ENCODE measurements at places on chromosomes 16 and 17.

DNA sequence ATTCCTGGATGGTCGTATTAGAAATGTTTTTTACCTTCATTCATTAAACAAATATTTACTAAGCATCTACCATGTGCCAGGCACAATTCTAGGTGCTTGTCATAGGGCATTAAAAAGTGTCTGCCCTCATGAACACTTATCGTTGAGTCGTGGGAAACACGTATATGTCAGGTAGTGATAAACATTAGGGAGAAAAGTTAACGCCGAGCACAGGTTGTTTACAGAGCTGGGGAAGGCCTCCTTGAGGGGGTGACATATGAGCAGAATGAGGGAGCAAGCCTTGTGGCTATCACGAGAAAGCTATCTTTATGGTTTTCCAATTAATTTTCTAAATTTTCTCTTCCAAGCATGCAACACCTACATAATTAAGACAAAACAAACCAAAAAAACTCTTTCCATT lies 985 bp upstream of the ZNF213 start:
- peak overlapping the region; percentile 73 for H3K4me3 ChIP-seq
- peak overlapping the region; percentile 82 for H3K27ac ChIP-seq
- H3K4me1 ChIP-seq: peaks cover 7% of the 10 kb centered on the region
- no peaks in the 10 kb centered on the region for H3K27me3 ChIP-seq
- peaks cover 6% of the 10 kb centered on the region for H3K36me3 ChIP-seq
- no peak for DNase-seq

DNA sequence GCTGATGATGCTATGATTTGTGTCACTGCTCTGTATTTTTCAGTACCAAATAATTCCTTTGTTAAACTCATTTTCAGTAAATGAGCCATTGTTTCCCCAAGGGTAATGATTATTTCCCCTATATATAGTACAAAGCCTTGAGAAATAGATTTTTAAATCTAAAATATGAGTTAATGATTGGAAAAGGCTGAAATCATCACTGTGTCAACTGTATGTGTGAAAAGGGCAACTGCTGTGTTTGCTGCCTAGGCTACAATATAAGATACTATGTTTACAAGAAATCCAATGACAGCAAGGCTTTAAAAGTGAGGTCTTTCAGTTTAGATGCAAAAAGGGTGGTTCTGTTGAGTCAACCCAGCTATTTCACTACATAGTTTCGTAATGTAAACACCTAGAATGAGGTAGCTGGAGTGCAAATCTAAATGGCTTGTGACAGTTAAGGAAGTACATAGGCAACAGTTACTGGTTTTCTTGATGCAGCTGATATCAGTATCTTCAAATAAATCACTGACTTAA lies 15.3 kb downstream of the NLK start:
- peak; percentile 83 for DNase-seq
- H3K27me3 ChIP-seq: no peaks in the 10 kb centered on the region
- H3K4me1 ChIP-seq: peaks cover 11% of the 10 kb centered on the region
- H3K4me3 ChIP-seq: no peak overlapping the region
- no peak overlapping the region for H3K27ac ChIP-seq

- H3K27ac ChIP-seq: no peak overlapping the region
- no peaks in the 10 kb centered on the region for H3K27me3 ChIP-seq
- H3K4me3 ChIP-seq: no peak overlapping the region
- peaks cover 4% of the 10 kb centered on the region for H3K36me3 ChIP-seq
- no peaks in the 10 kb centered on the region for H3K4me1 ChIP-seq
Observed at GRCh38 chr17:74812109-74813009, 36.2 kb upstream of the NAT9 start.

- peak; percentile 6 for DNase-seq
- H3K27ac ChIP-seq: no peak overlapping the region
- no peak overlapping the region for H3K4me3 ChIP-seq
- no peaks in the 10 kb centered on the region for H3K27me3 ChIP-seq
- no peaks in the 10 kb centered on the region for H3K4me1 ChIP-seq
Observed at GRCh38 chr17:9115214-9116191, 94.2 kb downstream of the NTN1 start.

GRCh38 chr16:2091547-2092255 lies 43.9 kb downstream of the TSC2 start:
- peaks cover 87% of the 10 kb centered on the region for H3K36me3 ChIP-seq
- no peak overlapping the region for H3K4me3 ChIP-seq
- no peaks in the 10 kb centered on the region for H3K27me3 ChIP-seq
- H3K27ac ChIP-seq: no peak overlapping the region
- DNase-seq: no peak

- peak overlapping the region; percentile 72 for H3K27ac ChIP-seq
- H3K4me1 ChIP-seq: peaks cover 21% of the 10 kb centered on the region
- H3K36me3 ChIP-seq: peaks cover 31% of the 10 kb centered on the region
- DNase-seq: peak; percentile 34
- H3K27me3 ChIP-seq: no peaks in the 10 kb centered on the region
Observed at GRCh38 chr16:11254913-11255736, 879 bp downstream of the SOCS1 start.

DNA sequence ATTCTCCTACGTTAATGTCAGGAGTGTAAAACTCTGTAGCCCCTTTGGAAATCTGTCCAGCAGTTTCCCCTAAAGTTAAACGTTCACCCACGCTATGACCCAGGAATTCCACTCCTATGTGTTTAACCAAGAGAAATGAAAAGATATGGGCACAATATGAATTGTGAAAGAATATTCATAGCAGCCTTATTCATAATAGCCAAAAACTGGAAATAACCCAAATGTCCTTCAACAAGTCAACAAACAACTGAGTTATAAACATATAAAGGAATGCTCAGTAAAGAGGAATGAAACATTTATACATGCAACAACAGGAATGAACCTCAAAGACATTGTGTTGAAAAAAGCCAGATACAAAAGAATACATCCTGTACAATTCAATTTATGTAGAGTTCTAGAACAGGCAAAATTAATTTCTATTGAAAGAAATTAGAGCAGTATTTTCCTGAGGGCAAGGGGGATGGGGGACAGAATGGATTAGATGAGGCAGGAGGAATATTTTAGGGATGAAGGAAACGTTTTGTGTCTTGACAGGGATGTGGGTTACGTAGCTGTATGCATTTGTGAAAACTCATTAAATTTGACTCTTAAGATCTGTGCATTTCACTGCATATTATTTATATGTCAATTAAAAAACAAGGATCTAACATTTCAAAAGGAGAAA lies 286.7 kb upstream of the CDH5 start:
- peak; percentile 63 for DNase-seq
- H3K4me1 ChIP-seq: peaks cover 6% of the 10 kb centered on the region
- H3K27me3 ChIP-seq: no peaks in the 10 kb centered on the region
- no peak overlapping the region for H3K4me3 ChIP-seq
- no peaks in the 10 kb centered on the region for H3K36me3 ChIP-seq
- peak overlapping the region; percentile 60 for H3K27ac ChIP-seq

DNA sequence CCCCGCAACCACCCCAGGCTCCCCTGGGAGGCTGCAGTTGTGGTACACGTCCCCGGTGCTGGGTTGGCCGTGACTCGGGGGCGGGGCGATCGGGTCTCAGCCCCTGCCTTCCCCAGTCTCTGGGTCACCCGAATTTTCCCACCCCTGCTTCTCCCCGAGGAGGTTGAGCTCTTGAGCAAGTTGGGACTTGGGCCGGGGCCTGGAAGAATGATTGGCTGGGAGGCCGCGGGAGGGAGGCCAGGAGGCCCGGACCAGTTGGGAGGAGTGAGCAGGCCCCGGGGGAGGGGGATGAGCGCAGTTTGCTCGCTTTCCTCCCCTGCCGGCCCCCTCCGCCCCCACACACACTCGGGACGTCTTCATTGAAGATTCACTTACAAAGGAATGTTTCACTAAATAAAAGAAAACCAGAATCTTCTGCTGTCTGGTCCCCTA lies 4.5 kb upstream of the HEXIM1 start:
- peak overlapping the region; percentile 98 for H3K27ac ChIP-seq
- peak overlapping the region; percentile 22 for H3K4me3 ChIP-seq
- no peaks in the 10 kb centered on the region for H3K36me3 ChIP-seq
- DNase-seq: peak; percentile 80
- peaks cover 14% of the 10 kb centered on the region for H3K4me1 ChIP-seq

GRCh38 chr16:29926711-29927052 lies 656 bp upstream of the KCTD13 start:
- peak overlapping the region; percentile 79 for H3K4me3 ChIP-seq
- DNase-seq: peak; percentile 23
- peaks cover 10% of the 10 kb centered on the region for H3K4me1 ChIP-seq
- H3K27ac ChIP-seq: peak overlapping the region; percentile 92
- H3K36me3 ChIP-seq: peaks cover 6% of the 10 kb centered on the region

DNA sequence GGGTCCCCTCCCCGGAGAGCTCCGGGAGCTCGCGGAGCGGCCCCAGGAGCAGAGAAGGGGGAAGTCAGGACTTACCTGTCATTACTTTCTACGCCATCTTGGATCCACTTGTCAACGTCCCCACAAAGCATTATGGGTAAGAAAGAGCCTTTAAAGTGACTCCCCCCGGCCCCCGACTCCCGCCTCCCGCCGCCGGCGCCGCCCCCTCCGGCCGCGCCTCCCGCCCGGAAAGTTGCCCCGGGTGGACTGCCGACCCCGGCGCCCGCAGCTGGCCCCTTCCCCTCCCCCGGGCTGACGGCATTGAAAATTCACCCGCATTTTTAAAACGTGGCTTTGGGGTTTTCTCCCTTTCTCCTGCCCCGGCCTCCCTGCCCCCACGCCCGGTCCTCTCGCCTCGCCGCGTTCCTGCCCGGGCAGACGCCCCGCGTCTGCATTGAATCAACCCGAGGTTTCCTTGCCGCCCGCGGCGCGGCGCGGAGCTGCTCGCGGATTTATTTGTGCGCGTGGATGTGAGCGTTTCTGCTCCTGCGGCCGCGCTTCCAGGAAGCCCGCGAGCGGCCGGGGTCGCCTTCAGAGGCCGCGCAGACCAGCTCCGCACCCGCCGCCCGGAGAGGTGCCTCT lies at the start of gene HELZ:
Gene HELZ (minus strand): TSS at position 124 of the 621 bp plus-strand sequence. CDS start 26,392 bp downstream, outside the sequence.
- H3K27ac ChIP-seq: peak within 1 kb of the TSS; percentile 76
- H3K36me3 ChIP-seq: no peaks in the 10 kb centered on the region
- peaks cover 2% of the 10 kb centered on the region for H3K4me1 ChIP-seq
- DNase-seq: peak; percentile 83
- peak within 1 kb of the TSS; percentile 83 for H3K4me3 ChIP-seq
- H3K27me3 ChIP-seq: no peaks in the 10 kb centered on the region

DNA sequence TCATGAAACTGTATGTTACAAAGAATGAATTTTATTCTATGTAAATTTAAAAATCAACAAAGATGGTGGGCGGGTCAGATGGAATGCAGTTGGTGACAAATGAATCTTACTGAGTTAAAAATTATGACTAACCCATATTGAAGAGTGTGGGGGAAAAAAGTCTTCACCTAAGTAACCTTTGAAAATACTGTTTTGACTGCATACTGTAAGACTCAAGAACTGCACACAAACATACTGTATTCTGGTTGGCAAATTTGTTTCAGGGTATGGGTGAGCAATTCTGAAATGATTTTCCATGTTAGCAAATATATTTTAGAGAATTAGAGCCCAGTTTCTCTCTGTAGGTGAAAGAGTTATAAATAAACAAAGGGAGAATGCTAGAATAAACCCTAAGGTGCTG lies 153.7 kb upstream of the KCNJ18 start:
- no peak overlapping the region for H3K4me3 ChIP-seq
- no peak overlapping the region for H3K27ac ChIP-seq
- H3K36me3 ChIP-seq: peaks cover 35% of the 10 kb centered on the region
- H3K27me3 ChIP-seq: no peaks in the 10 kb centered on the region

DNA sequence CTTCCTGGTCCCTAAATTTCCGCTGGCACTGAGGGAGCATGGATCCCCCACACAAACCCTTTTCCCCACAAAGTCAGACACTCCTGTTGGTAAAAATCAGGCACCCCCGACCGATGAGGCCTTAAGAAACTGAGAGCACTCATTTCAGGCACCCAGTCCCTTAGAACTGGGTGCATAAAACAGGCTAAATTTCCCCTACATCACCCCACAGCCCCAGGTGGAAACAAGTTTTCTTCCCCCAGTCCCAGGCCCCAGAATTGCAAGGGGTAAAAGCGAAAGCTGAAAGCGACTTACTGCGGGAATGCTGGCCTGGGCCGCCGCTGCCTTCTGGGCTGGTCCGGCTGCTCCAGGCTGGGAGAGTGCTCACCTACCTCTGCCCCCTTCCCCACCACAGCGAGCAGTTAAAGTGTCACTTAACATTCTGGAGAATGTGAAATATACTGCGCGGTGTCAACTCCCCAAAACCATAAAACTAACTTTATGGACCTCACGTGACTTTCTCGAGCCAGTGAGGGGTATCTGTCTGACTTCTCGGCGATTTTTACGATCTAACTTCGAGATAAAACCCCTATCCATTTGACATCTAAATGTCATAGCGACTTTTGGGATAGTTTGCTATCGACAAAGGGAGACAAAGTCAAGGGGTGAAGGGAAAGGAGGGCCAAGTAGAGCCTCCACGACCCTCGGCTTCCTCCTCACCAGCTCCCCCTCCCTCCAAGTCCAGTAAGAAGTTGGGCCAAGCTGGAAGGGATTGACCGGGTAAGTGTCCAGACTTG lies at the start of gene HOXB3:
Gene HOXB3 (minus strand): TSS at position 411 of the 776 bp plus-strand sequence. CDS start 37,767 bp downstream, outside the sequence.
- DNase-seq: peak; percentile 68
- peak within 1 kb of the TSS; percentile 91 for H3K4me3 ChIP-seq
- peaks cover 4% of the 10 kb centered on the region for H3K4me1 ChIP-seq
- no peaks in the 10 kb centered on the region for H3K27me3 ChIP-seq
- peaks cover 10% of the 10 kb centered on the region for H3K36me3 ChIP-seq

GRCh38 chr16:85072076-85072860 lies 40.0 kb downstream of the CIBAR2 start:
- no peaks in the 10 kb centered on the region for H3K27me3 ChIP-seq
- DNase-seq: no peak
- no peak overlapping the region for H3K4me3 ChIP-seq
- no peak overlapping the region for H3K27ac ChIP-seq
- H3K4me1 ChIP-seq: peaks cover 9% of the 10 kb centered on the region
- H3K36me3 ChIP-seq: peaks cover 11% of the 10 kb centered on the region

Data from IMR-90 (cell line).